ENCODE measurements at places on chromosomes 2 and 18. TPM values are rescaled to one million over a fixed set of nuclear protein-coding genes. Genes with fewer than 3 reads are reported as not detected.

- DNase-seq: no peak
Observed at GRCh38 chr2:120148669-120149068, 74.5 kb downstream of the TMEM185B start.

DNA sequence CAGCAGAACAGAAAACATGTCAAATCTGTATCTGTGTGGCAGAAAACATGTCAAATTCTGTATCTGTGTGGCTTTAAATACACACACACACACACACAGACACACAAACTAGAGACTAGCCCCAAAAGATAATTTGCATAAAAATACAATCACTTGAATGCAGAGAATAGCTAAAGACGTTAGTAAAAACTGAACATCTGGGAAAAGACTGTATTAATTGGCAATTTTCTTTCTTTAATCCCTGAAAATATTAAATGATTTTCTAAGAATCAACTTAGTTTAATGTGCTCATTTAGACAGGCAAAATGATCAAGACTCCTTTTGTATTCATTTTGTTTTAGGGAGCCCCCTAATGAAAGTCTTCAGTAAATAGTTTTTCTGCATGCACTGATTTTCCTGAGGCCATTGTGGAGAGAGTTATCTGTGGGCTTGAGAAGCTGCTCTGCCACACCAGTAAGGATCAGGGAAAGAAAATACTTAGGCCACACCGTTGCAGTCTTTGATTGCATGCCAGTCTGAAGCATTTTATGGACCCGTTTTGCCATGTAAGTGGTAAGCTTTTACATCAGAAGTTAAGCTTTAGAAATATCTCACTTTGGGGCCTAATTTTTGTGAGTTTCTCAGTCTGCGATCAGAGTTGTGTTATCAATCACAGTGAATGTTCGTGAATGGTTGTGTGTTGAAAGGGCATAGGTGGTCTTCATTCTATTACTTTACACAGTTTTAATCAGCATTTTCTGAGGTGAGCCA is 2.2 kb downstream of the SPATS2L start:
- no peak for DNase-seq

ATP6V1C2 gene
- 0.27 TPM for total RNA-seq

DNA sequence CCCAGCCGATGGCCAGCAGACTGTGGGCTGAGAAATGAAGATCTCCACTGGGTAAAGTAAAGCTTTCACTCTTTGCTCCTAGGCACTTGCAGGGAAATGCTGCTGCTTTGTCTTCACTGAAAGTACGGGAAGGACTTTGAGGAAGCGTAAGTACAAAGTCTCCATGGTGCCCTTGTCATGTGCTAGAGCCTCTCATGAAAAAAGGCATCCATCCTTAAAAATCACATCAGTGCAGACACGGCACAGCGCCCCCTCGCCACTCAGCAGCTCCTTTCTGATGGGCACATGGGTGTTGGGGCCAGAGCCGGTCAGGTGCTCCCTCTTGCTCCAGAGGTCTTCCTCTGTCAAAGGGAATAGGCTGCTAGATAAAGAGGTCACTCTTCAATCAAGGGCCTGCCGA is 109.0 kb upstream of the STPG4 start:
- peak; percentile 80 for DNase-seq

NXPH2 gene
- 4.8 TPM for total RNA-seq

GRCh38 chr2:144579556-144579955 is 59.6 kb upstream of the ZEB2 start:
- DNase-seq: no peak

DNA sequence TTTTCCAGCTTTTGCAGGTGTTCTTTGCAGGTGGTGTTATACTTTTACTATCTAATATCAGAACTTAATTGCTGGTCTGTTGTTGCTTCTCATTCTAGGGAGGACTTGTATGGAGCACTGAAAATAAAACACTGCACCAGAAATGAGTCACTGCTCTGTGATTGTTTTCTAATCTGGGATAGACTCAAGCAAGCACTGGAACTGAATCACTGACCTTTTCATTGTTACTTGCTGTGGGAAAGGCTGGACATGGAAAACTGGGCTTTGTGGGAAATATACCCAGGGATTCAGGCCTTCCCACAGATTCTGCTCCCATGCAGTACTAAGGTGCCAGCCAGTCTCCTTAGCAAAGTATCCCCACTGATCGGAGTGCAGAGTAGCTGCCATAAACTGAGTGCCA is 470.0 kb upstream of the GCFC2 start:
- no peak for DNase-seq

DNA sequence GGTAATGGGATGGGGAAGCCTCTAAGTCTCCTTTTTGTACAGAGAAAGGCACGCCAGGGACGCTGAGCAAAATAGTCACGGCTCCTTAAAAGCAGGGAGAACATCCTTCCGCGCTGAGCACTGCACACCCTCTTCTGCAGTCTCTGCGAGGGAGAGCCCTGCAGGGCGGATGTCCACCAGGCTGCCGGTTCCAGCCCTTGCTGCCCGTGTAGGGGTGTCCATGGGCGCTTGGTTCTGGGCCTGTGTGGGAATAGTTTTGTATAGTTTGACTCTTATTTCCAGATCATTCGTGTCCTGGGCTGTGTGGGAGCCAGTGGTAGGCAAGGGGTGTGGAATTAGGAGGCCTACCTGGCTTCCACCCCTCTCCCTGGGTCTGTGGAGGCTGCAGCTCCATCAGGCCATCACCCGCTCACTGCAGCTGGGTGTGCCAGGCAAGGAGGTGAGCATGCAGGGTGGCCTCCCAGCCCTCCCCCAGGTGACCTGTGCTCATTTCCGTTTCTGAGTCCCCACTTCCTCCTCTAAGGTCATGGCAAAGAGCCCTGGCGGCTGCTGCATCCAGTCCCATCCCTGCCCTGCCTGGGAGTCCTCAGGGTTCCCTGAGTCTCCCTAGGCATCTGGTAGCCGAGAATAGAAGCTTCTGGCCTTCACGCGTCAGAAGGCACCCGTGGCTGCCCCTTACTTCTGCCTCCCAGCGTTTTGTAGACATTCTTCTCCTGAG is 202.6 kb downstream of the LDLRAD4 start:
- no peak for DNase-seq

- no peak for DNase-seq
Observed at GRCh38 chr2:144547494-144547893, 27.6 kb upstream of the ZEB2 start.

DNA sequence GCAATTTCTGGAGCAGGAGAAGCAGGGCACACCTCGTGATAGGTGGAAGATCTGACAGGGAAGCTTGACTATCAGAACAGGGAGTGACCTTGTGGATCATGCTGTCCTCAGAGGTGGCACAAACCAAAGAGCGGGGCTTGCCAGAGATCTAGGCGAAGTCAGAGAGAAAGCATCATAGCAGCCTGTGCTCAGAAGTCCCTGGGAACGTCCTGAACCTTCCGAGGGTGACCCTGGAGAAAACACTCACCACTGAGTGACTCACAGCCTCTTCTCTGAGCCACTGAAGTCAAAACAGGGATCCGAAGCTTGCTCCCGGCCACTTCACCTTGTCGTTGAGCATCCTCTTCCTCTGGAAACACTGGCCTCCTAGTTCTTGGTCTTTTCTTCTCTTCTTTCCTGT is 56.7 kb downstream of the IL1R2 start:
- DNase-seq: no peak

GRCh38 chr2:198327526-198327925 is 523.1 kb downstream of the PLCL1 start:
- no peak for DNase-seq

GRCh38 chr2:72718876-72719275 is 107.0 kb downstream of the EXOC6B start:
- no peak for DNase-seq

GRCh38 chr2:41993435-41993925 is 54.3 kb upstream of the PKDCC start:
- DNase-seq: peak; percentile 42

DNA sequence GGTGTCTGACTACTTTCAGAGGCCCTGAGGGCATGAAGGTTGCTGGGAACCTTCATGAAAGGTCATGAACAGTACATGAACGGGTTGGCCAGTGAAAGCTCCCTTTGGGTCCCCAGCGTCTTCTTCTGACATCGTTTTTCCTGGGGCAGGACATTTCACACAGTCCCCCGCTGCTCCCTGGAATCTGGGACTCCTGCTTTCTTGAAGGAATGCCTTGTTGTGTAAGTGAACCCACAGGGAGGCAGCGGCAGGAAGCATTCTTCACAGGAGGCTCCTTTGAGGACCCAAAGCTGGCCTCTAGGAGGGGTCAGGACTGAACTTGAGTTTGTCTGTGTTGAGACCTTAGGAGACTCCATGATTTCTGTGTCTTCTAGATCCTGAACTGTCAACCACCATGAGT is 144.3 kb downstream of the KCNE4 start:
- peak; percentile 54 for DNase-seq

- DNase-seq: peak; percentile 88
Observed at GRCh38 chr18:44680273-44681075, at the start of gene SETBP1. TSS of gene SETBP1 (plus strand) at chr18:44680888. CDS start at chr18:44701347, 20,459 bp downstream.

GRCh38 chr2:191343796-191344338 is 98.7 kb downstream of the MYO1B start:
- DNase-seq: no peak

PROKR1 gene
- total RNA-seq: 3.8 TPM

GRCh38 chr2:238786379-238786778 is 61.5 kb upstream of the TWIST2 start:
- no peak for DNase-seq

GATA6 gene
- 288 TPM for total RNA-seq

KHK gene
- total RNA-seq: 3.5 TPM

DNA sequence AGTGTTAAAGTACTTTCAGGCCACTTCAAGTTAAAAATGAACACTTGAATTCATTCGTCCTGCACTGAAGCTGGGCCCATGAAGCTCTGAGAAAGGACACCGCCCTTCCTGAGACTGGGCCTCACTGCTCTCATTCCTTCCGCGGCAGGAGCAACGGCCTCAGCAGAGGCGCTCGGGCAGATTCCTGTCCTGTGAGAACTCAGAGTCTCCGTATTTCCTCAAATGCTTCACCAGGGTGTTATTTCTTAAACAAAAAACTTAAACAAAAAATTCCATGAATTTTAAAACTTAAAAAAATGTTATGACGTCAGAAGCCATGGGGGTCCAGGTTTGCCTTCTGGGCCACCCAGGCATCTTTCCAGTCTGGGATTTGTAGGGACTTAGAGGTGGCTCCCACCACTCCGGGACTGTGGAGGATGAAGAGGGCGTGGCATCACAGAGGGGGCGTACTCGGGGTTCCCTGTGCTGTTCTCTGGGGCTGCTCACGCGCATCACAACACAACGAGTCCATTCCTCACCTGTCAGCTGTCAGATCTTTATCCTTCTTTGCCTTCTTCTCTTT is 115.9 kb upstream of the ASB18 start:
- DNase-seq: no peak

DNA sequence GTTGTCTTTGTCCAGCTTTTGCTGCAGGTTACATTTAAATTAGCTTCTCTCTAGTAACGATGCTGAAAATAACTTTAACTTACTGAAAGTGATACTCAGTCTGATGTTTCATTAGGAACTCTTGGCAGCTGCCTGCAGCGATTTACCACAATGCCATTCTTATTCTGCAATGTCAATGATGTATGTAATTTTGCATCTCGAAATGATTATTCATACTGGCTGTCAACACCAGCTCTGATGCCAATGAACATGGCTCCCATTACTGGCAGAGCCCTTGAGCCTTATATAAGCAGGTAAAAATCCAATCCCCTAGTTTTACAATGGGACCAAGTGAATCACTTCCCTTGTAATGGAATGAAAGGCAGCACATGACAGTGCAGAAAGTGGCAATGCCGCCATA is 16.3 kb upstream of the MFF start:
- no peak for DNase-seq

DNA sequence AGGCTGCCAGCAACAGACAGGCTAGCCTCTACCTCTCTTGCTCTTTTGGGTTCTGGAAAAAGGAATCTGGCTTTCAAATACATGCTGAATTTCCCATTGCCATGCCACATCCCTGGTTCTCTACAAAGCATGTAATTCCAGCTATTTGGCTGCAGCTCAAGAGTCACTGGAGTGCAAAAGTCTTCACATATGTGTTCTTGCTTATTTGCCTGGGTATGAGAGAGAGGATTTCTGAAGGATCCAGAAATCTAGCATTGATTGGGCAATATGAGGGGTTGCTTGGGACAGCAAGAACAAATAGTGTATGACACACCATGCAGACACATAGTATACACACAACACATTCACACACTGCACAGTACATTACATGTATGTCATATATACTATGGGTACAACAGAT is 30.7 kb upstream of the LGALSL start:
- DNase-seq: no peak

PLEKHH2 gene
- 5.0 TPM for total RNA-seq

DNA sequence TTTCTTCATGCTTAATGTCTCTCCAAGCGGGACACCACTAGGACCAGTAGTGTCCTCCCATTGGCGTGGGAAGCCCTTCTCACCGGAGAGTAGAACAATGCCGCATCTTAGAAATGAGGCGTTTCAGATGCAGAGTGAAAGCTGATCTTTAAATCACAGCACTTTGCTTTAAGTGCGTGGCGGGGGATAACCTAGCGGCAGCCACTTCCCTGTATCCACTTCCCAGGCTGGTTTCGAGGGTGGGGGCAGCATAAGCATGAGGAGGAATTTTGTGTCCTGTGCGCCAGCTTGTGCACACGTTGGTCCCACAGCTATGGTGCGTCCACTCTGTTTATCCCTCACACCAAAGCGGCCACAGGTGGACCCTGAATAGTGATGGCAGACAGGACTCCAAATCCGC is 63.1 kb downstream of the MBP start:
- DNase-seq: no peak

DNA sequence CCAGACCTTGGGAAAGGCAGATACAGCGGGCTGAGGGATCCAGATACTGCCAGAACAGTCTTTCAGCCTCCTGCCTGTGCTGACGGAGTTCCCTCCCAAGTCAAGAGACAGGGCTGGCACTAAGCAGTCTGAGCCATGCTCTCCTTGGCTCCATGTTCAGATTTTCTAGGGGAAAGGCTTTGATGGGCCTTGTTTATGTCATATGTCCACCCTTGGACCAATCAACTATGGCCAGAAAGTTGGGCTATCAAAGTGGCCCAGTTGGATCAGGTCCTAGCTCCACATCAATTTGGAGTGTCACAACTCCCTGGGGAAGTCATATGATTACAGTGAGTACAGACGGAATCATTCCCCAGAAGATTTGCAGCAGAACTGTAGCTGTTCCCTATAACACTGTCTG is 152.0 kb downstream of the GREB1L start:
- DNase-seq: no peak

- DNase-seq: no peak
Observed at GRCh38 chr2:38988716-38989115, 99.0 kb downstream of the ARHGEF33 start.

GRCh38 chr2:130911482-130911881 is 74.8 kb downstream of the ARHGEF4 start:
- DNase-seq: no peak

CYTIP gene
- not detected for total RNA-seq

HOXD3 gene
- not detected for total RNA-seq

RAMP1 gene
- not detected for total RNA-seq

- no peak for DNase-seq
Observed at GRCh38 chr2:104577143-104577542, 276.8 kb upstream of the POU3F3 start.

- no peak for DNase-seq
Observed at GRCh38 chr18:45481821-45482220, 133.5 kb upstream of the SLC14A2 start.

Data from endodermal cell (in vitro differentiated cells).